ENCODE measurements at places on chromosomes 12 and 14. TPM values are rescaled to one million over a fixed set of nuclear protein-coding genes. Genes with fewer than 3 reads are reported as not detected.

DNA sequence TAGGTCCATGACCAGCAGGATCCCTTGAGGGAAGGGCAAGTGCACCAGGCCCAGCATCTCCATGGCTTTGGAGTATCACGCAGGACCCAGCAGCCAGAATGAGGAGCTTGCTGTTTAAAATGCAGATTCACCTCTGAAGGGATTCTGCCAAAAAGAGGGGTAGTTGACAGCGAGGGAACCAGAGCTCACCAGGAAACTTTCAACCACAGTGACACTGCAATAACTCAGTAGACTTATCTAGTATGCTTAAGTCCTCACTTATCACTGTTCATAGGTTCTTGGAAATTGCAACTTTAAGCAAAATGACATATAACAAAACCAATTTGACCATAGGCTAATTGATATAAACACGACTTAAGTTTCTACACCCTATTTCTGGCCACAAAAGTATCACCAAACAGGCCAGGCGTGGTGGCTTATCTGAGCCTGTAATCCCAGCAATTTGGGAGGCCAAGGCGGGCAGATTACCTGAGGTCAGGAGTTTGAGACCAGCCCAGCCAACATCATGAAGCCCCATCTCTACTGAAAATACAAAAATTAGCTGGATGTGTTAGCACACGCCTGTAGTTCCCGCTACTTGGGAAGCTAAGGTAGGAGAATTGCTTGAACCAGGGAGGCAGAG lies 21.4 kb upstream of the CKAP4 start:
- H3K4me3 ChIP-seq: no peak overlapping the region
- peaks cover 11% of the 10 kb centered on the region for H3K4me1 ChIP-seq
- no peak overlapping the region for H3K27ac ChIP-seq
- no peaks in the 10 kb centered on the region for H3K36me3 ChIP-seq
- no peaks in the 10 kb centered on the region for H3K27me3 ChIP-seq
- no peak for DNase-seq

DNA sequence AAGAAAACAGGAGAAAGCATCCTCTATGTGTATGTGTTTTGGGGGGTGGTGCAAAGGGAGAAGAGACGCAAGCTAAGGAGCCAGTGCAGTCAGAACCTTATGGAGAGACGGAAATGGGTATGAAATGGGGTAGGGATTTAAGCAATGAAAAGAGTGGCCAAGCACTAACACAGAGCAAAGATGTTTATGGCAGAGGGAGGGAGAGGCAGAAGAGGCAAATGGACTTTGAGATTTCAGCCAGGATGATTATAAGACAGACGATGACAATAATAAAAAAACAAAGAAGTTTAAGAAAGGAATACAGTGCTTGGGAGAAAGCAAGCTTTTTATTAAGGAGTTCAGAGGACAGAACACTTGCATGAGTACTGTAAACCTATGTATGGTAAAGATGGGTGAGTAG lies 44.6 kb downstream of the DCAF5 start:
- H3K36me3 ChIP-seq: no peaks in the 10 kb centered on the region
- H3K4me1 ChIP-seq: no peaks in the 10 kb centered on the region
- no peak for DNase-seq
- no peaks in the 10 kb centered on the region for H3K27me3 ChIP-seq
- no peak overlapping the region for H3K27ac ChIP-seq

DNA sequence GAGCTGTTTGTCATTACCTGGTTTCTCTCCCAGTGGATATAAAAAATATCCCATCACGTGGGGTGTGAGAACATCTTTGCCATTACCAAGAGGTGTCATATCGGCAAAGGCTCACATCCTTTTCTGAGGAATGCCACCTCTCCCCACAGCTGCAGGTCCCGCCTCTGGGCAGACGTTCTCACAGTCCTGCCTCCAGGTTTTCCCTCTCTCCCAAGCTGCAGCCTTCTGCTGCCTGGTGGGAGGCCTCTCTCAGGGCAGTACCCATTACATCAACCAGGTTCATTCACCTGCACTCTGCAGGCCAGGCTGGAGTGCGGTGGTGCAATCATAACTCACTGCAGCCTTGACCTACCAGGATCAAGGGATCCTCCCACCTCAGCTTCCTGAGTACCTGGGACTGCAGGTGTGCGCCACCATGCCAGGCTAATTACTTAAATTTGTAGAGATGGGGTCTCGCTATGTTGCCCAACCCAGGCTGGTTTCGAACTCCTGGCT lies 15.0 kb upstream of the TMEM119 start:
- no peaks in the 10 kb centered on the region for H3K36me3 ChIP-seq
- H3K4me1 ChIP-seq: no peaks in the 10 kb centered on the region
- no peak overlapping the region for H3K27ac ChIP-seq

DNA sequence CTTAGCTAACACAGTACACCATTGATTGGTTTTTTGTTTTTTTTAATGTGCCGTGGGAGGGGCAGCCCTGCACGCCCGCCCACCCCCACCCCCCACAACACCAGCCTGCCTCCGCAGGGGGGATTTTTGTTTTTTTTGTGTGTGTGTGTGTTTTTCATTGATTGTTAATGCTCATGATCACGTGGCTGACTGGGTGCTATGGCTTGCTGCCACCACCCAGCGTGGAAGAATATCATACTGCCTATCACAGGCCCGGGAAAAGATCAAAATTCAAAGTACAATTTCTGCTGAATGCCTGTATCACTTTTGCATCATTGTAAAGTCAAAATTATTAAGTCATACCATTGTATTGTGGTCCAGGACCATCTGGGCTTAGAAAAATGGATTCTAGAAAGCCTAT lies 8.3 kb downstream of the RESF1 start:
- H3K27ac ChIP-seq: peak overlapping the region; percentile 15
- peaks cover 20% of the 10 kb centered on the region for H3K36me3 ChIP-seq
- peaks cover 9% of the 10 kb centered on the region for H3K4me1 ChIP-seq
- H3K27me3 ChIP-seq: no peaks in the 10 kb centered on the region

DNA sequence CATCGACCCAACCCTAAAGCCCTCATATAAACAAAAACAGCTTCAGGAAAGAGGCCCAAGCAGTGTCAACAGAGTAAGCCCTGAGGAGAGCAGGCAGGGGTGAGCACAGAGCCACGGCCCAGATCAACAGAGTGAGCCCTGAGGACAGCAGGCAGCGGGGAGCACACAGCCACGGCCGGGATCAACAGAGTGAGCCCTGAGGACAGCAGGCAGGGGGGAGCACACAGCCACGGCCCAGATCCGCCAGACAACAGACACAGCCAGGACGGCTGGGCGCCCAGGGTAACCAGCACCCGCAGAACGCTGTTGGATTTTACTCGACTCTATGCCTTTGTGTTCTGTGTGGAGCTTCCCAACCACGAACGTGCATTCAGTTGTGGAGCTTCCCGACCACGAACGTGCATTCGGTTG lies 15.0 kb downstream of the CCDC85C start:
- no peaks in the 10 kb centered on the region for H3K36me3 ChIP-seq
- H3K4me3 ChIP-seq: no peak overlapping the region
- no peak for DNase-seq
- H3K4me1 ChIP-seq: no peaks in the 10 kb centered on the region

GRCh38 chr12:6620885-6621274 lies 13.7 kb upstream of the CHD4 start:
- no peaks in the 10 kb centered on the region for H3K4me1 ChIP-seq
- no peak for DNase-seq
- H3K36me3 ChIP-seq: no peaks in the 10 kb centered on the region
- H3K4me3 ChIP-seq: no peak overlapping the region
- no peak overlapping the region for H3K27ac ChIP-seq

GRCh38 chr14:90296641-90297040 lies 35.1 kb downstream of the NRDE2 start:
- no peak for DNase-seq
- H3K4me3 ChIP-seq: no peak overlapping the region
- no peak overlapping the region for H3K27ac ChIP-seq
- H3K36me3 ChIP-seq: peaks cover 2% of the 10 kb centered on the region

- DNase-seq: no peak
- H3K27me3 ChIP-seq: peaks cover 1% of the 10 kb centered on the region
- no peak overlapping the region for H3K4me3 ChIP-seq
These were observed 18.8 kb upstream of the SLCO1A2 start for GRCh38 chr12:21353487-21353886.

GRCh38 chr14:91142214-91142668 lies 28.4 kb downstream of the DGLUCY start:
- no peaks in the 10 kb centered on the region for H3K27me3 ChIP-seq
- peaks cover 2% of the 10 kb centered on the region for H3K36me3 ChIP-seq
- H3K4me1 ChIP-seq: peaks cover 36% of the 10 kb centered on the region

DNA sequence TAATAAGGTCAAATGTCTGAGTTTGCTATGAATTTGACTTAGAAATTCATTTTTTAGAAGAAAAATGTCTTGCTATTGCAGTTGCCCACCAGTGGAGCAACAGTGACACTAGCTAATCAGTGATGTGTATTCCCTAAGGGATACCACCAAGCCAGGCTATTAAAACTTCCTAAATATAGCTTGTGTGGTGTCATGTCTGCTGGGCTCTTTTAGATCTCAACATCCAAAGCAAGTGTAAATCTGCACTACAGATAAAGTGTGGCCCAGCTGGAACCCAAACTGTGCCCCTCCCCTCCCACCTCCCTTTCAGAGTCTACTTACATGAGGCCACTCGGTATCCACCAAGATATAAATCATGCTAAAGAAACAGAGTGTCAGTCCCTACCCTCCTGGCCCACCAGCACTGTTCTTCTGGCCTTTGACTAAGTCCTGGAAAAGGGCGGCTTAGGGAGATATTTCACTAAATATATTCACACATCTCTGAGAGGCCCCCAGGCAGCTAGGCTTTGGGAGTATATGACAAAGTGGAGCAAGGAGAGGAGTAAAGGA lies 53.8 kb downstream of the SLC35F4 start:
- H3K4me3 ChIP-seq: no peak overlapping the region
- no peaks in the 10 kb centered on the region for H3K36me3 ChIP-seq
- H3K27ac ChIP-seq: no peak overlapping the region
- no peak for DNase-seq
- no peaks in the 10 kb centered on the region for H3K27me3 ChIP-seq

DNA sequence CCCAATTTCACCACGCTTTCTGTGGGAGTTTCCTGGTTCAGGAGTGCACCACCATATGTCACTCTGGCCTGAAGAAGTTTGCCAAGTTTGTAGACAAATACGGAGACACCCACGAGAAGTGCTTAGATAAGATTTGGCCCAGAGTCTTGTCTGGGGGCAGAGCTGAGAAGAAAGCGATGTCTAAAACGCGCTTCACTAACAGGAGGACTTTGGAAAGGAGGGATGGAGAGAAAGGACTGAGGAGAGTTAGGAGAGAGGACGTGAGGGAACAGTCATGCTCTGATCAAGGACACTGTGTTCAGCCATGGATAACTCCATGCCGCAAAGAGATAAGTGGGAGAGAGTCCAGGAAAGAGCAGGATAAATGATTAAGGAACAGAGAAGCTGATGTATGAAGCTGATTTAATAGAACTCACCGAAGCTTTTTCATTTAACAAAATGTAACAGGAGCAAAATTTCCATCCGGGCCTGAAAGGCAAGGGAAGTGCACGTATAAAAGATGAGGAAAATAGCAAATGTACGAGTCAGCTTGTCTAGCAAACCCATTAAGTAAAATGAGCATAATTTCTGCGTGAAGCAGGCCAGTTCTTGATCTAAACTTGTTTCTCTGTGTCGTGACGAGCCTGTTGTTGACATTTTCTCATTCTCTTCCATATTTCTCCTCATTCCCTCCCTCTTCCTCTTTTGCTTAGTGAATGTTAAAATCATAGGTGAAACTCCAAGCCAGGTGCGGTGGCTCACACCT lies 23.4 kb upstream of the MAP3K9 start:
- no peak overlapping the region for H3K27ac ChIP-seq
- no peak for DNase-seq
- no peak overlapping the region for H3K4me3 ChIP-seq
- H3K4me1 ChIP-seq: peaks cover 3% of the 10 kb centered on the region
- no peaks in the 10 kb centered on the region for H3K27me3 ChIP-seq

DNA sequence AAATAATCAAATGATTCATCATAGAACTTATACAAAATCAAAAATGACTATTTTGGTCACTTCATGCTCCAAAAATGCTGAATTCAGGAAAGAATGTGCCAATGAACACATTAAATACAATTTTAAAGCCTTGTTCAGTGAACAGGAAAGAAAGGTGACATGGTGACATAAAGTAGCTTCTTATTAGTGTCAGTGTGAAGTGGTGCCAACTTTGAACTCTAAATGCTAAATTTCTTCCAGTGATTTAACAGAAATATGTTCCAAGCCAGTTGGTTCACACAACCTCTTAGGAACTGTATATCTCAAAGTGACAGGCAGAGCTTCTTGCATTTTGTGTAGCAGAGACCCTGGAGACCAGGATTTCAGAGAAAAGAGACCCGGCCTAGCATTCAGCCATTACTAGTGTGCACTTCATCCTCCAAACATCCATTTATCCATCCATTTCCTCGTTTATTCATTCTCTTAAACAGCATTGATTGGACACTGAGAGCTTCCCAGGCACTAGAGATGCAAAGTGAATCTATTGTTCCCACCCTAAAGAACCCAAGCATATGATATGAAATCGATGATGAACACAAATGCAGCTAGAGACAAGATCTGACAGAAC lies 95.2 kb downstream of the FAR2 start:
- no peak overlapping the region for H3K4me3 ChIP-seq
- no peak overlapping the region for H3K27ac ChIP-seq
- H3K36me3 ChIP-seq: no peaks in the 10 kb centered on the region
- H3K4me1 ChIP-seq: no peaks in the 10 kb centered on the region

GRCh38 chr12:96015672-96016071 lies 19.5 kb upstream of the HAL start:
- no peaks in the 10 kb centered on the region for H3K4me1 ChIP-seq
- DNase-seq: peak; percentile 48
- H3K36me3 ChIP-seq: no peaks in the 10 kb centered on the region

DNA sequence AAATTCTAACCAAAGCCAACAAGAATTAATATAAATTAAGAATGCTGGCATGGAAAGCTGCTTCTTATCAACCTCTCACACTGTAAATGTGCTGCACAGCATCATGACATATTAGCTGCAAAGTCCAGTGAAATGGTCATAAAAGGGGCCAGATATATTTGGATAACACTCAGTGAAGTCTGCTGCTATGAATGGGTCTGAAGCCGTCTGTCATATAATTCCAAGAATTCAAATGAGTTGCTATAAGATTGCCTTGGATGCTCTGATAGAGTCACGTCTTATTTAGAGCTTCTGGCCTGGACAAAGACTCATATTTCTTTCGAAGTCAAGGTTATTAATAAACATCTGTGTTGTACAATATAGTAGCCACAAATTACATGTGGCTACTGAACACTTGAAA lies 54.3 kb upstream of the OVCH1 start:
- no peaks in the 10 kb centered on the region for H3K4me1 ChIP-seq
- H3K4me3 ChIP-seq: no peak overlapping the region
- H3K36me3 ChIP-seq: no peaks in the 10 kb centered on the region
- H3K27ac ChIP-seq: no peak overlapping the region
- H3K27me3 ChIP-seq: no peaks in the 10 kb centered on the region

The RARG gene
- total RNA-seq: 12.9 TPM

The ZBTB25 gene
- 8.8 TPM for total RNA-seq

The AMN gene
- total RNA-seq: 70.7 TPM

The ADAM21 gene
- not detected for total RNA-seq

The WNT1 gene
- total RNA-seq: not detected

The TMEM121 gene
- not detected for total RNA-seq

The KDM2B gene
- 47.7 TPM for total RNA-seq

The SLC48A1 gene
- total RNA-seq: 34.3 TPM

The PLA2G1B gene
- not detected for total RNA-seq
